Pancreas (tissue), 10 donors: ENCODE measurements at places on chromosomes 2 and 18. TPM values are rescaled to one million over a fixed set of nuclear protein-coding genes. Genes with fewer than 3 reads are reported as not detected.

DNA sequence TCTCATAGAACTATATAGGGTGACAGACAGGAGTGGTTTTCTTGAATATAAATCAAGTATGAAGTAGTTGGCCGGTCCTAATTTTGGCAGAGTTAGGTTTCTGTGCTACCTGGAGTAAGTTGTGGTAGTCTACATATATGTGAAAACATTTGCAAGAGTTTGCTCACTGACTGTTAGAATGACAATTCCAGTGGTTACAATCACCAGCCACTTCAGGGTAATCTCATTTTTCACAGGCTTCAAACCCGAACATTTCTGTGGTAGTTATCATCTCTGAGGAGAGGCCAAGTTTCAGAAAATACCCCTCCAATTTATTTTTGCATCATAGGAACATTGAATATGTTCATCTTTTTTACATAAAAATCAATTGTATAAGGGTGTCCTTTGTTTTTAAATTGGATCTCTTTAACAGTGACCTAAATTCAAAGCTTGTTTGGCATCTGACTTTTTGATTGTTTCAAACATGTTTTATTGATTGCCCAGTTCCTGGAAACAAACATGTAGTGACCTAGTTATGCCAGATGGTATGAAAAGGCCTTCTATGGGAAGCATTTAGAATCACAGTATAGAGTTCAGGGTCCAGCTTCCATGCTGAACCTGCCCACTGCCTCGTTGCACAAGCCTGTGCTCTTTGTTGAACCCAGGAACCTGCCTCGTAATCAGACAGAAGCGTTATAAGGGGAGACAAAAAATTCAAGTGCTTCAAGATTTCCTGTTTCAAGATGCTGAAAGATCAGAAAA lies 250.6 kb downstream of the LTBP1 start:
- no peak for DNase-seq
- no peaks in the 10 kb centered on the region for H3K27me3 ChIP-seq
- no peaks in the 10 kb centered on the region for H3K36me3 ChIP-seq
- H3K27ac ChIP-seq = no peak overlapping the region

GRCh38 chr2:39059366-39059952 lies 61.4 kb downstream of the SOS1 start:
- no peaks in the 10 kb centered on the region for H3K4me1 ChIP-seq
- H3K27ac ChIP-seq = no peak overlapping the region
- DNase-seq = no peak

- H3K27me3 ChIP-seq = no peaks in the 10 kb centered on the region
- no peak overlapping the region for H3K27ac ChIP-seq
- no peak for DNase-seq
Measured at GRCh38 chr2:36653967-36654694, 42.4 kb upstream of the VIT start.

DNA sequence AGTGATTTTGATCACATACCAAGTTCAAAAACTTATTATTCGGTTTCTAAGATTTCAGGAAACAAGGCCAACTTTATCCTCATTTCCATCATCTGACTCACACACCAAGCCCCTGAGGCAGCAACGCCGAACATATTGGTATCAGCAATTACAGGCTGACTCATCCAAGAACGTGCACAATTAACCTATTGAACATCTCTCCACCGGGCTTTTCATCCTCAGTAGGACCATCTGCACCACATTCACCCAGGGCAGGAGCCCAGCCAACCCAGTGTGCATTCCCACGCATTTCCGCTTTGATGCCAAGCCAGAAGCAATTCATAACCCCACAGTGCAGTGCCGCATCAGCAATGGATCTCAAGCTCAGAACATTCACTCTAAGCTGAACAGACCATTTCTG lies 52.9 kb downstream of the SCG2 start:
- no peaks in the 10 kb centered on the region for H3K36me3 ChIP-seq
- no peak for DNase-seq
- no peak overlapping the region for H3K27ac ChIP-seq
- no peaks in the 10 kb centered on the region for H3K4me1 ChIP-seq

DNA sequence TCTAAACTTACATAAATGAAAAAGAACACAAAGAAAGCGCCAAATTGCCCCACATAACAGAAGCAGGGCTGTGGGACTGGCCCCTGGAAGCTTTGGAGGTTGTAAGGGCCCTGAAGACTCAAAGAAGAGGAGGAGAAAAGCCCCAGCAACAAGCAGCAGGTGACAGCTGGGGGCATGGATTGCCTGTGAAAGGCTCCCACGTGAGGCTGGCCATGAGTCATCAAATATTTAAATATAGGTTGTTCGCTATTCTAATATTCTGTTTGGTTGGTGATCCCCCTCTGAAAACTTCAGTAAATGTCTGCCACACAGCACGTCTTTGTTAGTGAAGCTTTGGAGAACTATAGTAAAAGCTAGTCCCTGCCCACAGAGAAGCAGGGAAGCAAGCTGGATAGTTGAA lies 132.4 kb downstream of the MREG start:
- DNase-seq = no peak
- H3K4me1 ChIP-seq = no peaks in the 10 kb centered on the region
- H3K36me3 ChIP-seq = no peaks in the 10 kb centered on the region
- H3K4me3 ChIP-seq = no peak overlapping the region

- H3K4me3 ChIP-seq = no peak overlapping the region
- no peaks in the 10 kb centered on the region for H3K36me3 ChIP-seq
- no peak overlapping the region for H3K27ac ChIP-seq
- no peak for DNase-seq
- no peaks in the 10 kb centered on the region for H3K4me1 ChIP-seq
Measured at GRCh38 chr2:42949125-42949524, 156.7 kb upstream of the HAAO start.

Gene MYOM1
- 5.3 TPM for total RNA-seq

Gene G6PC2
- total RNA-seq = 16.3 TPM

Gene CFC1
- 3.0 TPM for total RNA-seq
